Suppressor macrophage treated with lipopolysaccharide for 4 hours (primary cell): ENCODE measurements at places on chromosomes 3 and 15.
A peak's percentile ranks its signal among the peaks of the same experiment; 100 is the strongest.

- DNase-seq, result peak; percentile 87
Observed at GRCh38 chr15:78072080-78072892, 5.2 kb downstream of the TBC1D2B start.

DNA sequence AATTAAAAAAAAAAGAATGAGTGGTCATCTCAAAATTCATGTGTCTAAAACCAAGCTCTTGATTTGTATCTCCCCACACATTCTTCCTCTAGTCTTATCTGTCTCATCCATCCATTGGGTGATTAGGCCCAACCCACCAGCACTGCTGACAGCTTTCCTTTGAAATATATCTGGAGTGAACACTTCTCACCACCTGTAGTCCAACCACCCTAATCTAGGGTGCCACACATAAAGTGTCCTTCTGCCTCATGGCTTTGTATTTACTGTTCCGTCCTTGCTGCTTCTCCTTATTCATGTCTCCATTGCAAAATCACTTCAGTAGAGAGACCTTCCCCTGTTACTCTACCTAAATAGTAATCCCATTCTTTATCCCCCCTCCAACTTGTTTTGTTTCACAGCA is 82.4 kb upstream of the PTX3 start:
- DNase-seq, result no peak

- no peak for DNase-seq
Observed at GRCh38 chr15:63712828-63713520, 115.8 kb downstream of the FBXL22 start.

GRCh38 chr15:32669896-32670611 is 28.5 kb downstream of the SCG5 start:
- DNase-seq, result no peak

GRCh38 chr3:178663201-178663934 is 127.1 kb downstream of the KCNMB2 start:
- DNase-seq, result no peak

DNA sequence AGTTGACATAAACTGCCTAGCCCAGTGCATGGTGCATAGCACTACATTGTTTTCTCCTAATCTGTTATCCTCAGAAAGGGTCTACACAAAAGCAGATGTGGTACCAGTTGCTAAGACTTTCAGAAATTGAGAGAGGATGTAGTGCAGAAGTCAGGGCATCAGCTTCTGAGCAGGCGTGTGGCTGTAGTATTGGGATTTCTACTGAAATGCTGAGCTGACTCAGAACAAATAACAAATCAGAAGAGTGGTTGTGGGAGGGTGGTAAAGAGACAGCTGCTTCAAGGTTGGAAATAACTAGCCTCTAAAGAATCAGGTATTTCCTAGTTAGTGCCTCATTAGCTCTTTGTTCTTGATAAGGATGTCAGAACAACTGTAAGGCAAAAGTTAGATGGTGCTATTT is 161.3 kb downstream of the AKAP13 start:
- no peak for DNase-seq

DNA sequence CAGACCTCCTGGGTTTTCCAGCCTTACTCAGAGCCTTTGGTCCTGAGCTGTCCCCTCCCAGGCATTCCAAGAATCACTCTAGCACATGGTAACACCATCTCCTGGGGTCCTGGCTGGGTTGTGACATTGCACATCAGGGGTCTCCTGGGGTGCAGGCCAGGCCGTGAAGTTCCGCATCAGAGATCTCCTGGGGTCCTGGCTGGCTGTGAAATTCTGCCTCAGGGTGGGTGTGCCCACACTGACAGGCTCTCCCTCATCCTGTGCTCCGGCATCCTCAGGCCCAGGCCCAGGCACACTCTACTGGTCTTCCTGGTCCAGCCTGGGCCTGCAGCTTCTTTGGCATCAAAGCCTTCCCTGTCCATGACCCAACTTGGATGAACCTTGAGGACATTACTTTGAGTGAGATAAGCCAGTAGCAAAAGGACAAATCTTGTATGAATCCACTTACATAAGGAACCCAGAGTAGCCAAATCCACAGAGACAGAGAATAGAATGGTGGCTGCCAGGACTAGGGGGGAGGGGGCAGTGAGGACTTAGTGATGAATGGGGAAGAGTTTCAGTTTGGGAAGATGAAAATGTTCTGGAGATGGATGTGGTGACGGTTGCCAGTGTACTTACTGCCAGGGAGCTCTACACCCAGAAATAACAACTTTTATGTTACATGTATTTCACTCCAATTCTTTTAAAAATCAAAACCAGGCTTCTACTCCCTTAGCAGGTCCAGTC is 49.1 kb upstream of the KLF13 start:
- DNase-seq, result no peak

DNA sequence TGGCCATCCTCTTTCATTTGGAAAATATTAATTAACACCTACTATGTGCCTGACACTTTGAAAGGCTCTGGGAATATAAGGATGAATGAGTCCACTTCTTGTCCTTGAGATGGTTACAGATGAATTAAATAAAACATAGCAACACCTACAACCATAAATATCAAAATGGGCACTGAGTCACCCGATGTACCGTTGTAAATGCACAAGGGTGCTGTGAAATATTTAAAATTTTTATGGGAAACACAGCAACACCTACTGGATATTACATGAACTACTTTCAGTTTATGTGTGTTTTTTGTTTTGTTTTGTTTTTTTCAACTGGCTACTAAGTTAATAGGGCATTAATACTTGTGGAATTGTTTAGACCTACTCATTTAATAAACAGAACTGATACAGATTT is 239.0 kb upstream of the NAALADL2 start:
- DNase-seq, result peak; percentile 32

DNA sequence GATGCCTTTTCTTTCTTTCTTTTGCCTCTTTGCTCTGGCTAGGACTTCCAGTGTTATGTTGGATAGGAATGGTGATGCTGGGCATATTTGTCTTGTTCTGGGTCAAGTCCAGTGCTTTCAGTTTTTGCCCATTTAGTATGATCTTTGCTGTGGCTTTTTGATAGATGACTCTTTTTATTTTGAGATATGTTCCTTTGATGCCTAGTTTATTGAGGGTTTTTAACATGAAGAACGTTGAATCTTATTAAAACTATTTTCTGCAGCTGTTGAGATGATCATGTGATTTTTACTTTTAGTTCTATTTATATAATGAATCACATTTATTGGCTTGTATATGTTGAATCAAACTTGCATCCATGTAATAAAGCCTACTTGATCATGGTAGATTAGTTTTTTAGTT is 363.8 kb upstream of the RASGRP1 start:
- no peak for DNase-seq

DNA sequence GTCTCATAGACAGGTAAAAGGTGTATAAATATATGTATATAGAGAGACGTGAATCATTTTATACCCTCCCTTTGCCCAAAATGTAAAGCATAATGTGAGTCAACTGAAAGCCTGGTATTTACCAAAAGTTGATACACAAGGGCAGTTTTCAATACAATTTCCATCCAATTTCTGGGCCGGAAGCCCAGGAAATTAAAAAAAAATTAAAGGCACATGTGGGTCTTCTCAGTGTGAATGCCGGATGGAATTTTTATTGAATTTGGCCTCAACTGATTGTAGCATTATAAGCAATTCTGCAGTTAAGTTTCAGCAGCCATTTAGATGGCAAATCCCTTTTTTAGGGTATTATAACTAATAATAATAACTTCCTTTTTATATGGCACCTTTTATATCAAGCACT is 3.3 kb upstream of the CNTN3 start:
- DNase-seq, result no peak

- no peak for DNase-seq
Observed at GRCh38 chr3:135014566-135014965, 219.5 kb downstream of the EPHB1 start.

DNA sequence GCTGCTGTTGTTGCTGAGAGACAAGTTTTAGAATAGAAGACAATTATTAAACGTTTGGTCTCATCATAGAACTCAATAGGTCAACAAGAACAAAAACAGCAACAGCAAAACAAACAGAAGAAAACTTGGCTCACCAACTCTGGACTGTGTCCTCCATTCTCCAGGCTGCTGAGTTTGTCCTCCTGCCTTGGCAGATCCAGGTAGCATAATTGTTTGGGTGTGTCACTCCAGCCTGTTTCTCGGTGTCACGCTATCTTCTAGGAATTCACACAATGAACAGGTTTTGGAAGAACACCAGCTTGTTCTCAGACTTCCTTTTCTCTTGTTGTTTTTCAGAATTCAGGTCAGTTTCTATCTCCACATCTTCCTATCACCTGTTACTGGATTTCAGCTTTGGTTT is 34.7 kb downstream of the ARRDC4 start:
- DNase-seq, result no peak

- DNase-seq, result no peak
Observed at GRCh38 chr3:167918008-167918596, 177.6 kb downstream of the GOLIM4 start.

DNA sequence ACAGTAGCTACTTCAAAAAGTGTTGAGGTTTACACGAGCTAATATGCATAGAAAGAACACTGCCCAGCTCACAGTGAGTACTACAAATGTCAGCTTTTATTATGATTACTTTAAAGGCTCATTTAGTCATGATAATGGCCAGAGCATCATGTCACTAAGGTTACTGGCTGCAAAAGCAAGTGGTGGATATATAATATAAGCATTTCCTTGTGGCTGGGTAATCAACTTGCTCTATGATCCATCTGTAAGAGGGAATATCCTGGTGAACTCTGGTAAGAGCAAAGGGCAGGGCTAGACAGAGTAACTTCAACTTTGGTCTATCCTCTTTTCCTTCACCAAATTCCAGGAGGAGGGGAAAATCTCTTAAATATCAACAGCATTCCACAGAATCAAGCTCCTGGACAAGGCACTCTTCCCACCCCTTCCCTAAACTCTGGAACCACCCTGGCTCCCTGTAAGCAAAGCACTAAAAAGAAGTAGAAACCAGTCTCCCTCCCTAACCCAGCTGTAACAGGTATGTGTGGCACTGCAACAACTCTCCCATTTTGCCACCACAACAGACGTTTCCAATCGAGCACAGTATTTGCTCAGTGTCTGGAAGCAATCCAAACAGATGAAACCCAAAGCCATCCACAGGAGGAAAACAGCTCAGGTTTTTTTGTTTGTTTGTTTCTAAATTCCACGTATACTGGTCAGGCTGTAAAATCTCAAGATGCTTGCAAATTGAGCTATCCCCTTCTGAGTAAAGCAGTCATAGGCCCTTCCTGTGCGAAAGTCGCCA is 13.4 kb downstream of the B4GALT4 start:
- no peak for DNase-seq

DNA sequence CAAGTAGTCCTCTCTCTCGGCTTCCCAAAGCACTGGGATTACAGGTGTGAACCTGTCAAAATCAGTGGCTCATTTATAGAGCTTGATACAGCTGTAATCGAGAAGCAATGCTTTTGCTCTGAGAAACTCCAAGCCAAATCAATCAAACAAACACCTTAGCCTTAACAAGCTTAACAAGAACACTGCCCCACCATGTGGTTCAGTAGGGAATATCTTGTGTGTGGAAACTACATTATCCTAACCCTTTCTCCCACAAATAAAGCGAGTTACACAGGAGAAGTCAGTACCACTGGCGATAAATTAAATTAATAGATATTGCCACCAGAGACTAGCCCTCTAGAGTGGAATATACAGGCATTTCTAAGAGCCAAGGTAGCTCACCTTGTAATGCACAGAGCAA is 13.9 kb downstream of the CDAN1 start:
- no peak for DNase-seq

DNA sequence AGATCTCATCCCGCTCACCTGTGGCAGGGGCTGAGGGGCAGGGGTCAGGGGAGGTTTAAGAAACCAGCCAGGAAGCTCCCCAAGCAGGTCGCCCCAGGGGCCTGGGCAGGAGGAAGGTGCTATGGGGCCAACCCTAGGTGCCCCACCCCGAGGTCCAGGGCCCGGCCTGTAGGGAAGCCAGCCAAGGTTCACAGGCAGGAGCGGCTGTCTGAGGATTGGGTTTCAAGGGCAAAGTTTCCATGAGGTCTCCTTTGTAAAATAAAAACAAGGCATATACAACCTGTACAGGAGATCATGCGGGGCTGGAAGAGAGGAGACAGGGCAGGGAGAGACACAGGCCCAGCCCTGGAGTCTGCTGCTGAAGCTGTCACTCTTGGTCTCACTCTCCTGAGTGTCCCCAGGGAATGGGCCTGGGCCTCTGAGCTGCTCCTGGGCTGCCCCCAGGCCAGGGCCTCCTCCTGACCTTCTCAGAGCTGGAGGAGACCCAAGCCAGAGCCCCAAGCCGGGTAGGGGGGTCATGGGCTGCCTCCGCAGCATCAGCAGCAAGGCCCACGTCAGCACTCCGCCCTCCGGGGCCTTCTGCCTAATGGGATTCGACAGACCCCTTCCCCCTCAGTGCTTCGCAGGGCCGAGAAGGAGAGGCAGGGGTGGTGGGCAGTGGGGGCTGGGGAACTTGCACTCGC is 5.5 kb downstream of the CPLX3 start:
- no peak for DNase-seq

DNA sequence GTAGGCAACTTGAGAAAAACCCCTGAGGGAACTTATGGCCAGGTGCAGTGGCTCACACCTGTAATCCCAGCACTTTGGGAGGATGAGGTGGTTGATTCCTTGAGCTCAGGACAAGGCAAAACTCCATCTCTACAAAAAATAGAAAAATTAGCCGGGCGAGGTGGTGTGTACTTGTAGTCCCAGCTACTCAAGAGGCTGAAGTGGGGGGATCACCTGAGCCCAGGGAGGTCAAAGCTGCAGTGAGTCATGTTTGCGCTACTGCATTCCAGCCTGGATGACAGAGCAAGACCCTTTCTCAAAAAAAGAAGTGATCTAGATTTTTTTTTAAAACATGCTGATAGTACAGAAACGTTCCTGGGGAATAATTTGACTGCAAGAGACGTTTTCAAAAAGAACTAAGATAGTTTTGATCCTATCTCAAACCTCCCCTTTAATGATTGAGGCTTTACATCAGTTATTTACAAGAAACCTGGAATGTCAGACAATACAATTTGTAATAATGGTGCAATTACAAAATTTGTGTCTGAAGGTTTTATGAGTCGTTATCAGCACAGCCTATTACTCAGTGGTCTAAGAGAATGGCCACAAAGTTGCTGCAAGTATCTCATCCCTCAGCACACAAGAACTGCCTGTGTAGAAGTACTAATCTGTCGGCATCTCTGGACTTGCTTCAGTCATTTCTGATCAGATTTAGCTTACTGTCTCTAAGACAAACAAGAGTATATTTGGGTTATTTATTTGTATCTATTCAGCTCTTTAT is 32.2 kb upstream of the KLHL25 start:
- DNase-seq, result peak; percentile 23

GRCh38 chr3:37229740-37230139 is 55.4 kb upstream of the LRRFIP2 start:
- no peak for DNase-seq

GRCh38 chr3:30747771-30748281 is 141.4 kb downstream of the TGFBR2 start:
- no peak for DNase-seq

DNA sequence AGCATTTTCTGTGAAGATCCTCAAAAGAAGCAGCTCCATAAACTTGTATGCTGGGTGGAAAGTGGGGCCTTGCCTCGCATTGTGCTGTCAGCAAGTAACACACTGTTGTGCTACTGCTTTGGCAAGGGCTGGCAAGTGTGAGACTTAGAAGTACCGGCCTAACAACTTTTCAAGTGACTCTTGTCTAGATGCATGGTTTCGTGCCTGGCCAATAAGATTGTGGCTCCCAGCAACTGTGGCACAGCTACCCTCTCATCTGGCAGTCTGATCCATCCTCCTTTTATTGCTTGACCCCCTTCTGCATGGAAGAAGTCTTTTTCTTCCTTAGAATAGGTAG is 79.4 kb upstream of the VEPH1 start:
- no peak for DNase-seq
